ENCODE measurements at places on chromosomes 16 and 17.

- H3K27me3 ChIP-seq, result peaks cover 2% of the 10 kb centered on the region
- no peak for DNase-seq
- H3K4me3 ChIP-seq, result no peak overlapping the region
- no peaks in the 10 kb centered on the region for H3K4me1 ChIP-seq
- no peaks in the 10 kb centered on the region for H3K36me3 ChIP-seq
- no peak overlapping the region for H3K27ac ChIP-seq
These were observed 22.3 kb upstream of the BRD7 start for GRCh38 chr16:50390914-50391716.

DNA sequence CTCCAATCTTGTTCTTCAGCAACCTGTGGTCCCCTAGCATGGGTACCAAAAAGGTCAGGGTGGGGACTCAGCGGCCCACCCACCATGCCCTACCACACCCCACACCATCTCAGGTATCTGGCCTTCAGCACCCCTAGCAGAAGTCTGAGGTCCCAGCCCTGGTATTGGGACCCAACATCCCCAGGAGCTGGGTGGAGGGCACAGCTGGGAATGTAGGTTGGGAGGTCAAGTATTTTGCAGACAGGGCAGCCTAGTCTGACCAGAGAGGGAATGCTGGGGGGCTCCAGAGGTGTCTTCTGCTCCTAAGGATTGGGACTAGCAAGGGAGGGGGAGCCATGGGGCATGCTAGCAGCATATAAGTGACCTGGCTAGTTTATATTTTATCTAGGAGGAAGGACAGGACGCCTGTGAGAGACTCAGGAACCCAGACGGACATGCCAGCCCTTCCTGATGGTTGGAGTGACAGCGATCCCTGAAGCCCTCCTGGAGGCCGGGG, 822 bp upstream of the ADAM11 start:
- DNase-seq, result no peak
- no peaks in the 10 kb centered on the region for H3K36me3 ChIP-seq
- peaks cover 14% of the 10 kb centered on the region for H3K27me3 ChIP-seq
- H3K4me1 ChIP-seq, result no peaks in the 10 kb centered on the region

DNA sequence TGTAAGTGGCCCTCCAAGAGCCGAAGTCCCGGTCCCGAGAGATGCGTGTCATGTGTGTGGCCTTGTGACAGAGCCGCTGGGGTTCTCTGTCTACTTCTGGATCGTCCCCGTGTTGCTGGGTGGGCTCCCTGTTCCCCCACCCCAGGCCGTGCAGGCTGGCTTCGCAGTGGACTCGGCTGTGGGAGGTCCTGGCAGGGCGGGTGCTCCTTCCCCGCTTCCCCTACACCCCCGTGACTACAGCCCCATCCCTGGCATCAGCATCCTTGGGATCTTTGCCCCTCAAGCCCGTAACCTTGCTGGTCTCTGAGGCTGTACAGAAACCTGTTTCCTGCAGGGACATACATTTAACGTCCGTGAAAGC, 136.3 kb downstream of the BANP start:
- no peak for DNase-seq
- peaks cover 6% of the 10 kb centered on the region for H3K27me3 ChIP-seq

DNA sequence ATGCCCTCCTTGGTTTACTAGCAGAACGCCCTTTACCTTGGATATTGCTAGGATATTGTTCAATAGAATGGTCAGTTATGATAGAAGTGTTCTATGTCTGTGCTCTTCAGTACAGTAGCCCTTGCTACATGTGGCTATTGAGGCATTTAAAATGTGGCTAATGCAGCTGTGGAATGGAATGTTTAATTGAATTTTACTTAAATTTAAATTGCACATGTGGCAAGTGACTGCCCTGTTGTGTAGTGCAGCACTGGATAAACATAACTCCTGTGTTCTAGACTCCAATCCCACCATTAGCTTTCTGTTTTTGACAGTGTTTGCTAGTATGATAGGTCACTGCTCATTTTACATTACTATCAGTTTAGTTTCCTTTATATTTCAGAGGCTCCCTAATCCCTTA, 29.9 kb downstream of the RAD51C start:
- peaks cover 8% of the 10 kb centered on the region for H3K36me3 ChIP-seq
- no peak overlapping the region for H3K4me3 ChIP-seq
- no peak overlapping the region for H3K27ac ChIP-seq
- no peaks in the 10 kb centered on the region for H3K27me3 ChIP-seq

DNA sequence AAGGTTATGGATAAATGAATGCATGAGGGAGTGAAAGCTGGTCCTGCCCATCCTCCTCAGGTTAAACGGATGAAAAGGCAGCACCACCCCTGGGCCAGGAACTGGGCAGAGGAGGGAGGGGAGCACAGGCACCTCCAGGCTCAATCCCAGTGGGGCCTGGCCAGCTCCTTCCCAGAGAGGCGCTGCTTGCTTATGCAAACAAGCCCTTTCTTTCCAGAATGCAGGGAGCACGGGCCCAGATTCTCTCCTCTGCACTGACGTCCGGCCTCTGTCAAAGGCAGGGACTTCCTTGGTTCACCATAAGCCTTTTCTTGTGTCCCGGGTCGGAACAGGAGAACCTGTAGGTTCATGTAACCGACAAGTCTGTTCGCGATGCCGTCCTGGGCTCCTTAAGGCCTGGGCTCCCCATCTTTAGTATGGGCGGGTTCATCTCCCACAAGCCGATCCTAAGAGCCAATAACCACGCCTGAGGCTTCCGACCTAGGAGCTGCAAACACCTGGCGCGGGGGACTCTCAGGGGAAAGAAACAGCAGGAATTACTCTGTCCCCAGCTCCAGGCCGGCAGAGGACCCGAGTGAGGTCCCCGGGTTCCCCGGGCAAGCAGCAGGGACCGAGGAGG, 16.3 kb downstream of the ENPP7 start:
- no peaks in the 10 kb centered on the region for H3K36me3 ChIP-seq
- no peak overlapping the region for H3K27ac ChIP-seq
- no peak for DNase-seq
- peaks cover 10% of the 10 kb centered on the region for H3K4me1 ChIP-seq
- H3K27me3 ChIP-seq, result peaks cover 15% of the 10 kb centered on the region

GRCh38 chr17:15289285-15290183, 24.4 kb upstream of the PMP22 start:
- no peak overlapping the region for H3K27ac ChIP-seq
- no peak overlapping the region for H3K4me3 ChIP-seq
- no peaks in the 10 kb centered on the region for H3K36me3 ChIP-seq
- H3K4me1 ChIP-seq, result no peaks in the 10 kb centered on the region

GRCh38 chr17:28573521-28573920, 2.2 kb upstream of the PIGS start:
- H3K4me3 ChIP-seq, result no peak overlapping the region
- H3K27ac ChIP-seq, result no peak overlapping the region
- peaks cover 55% of the 10 kb centered on the region for H3K4me1 ChIP-seq
- H3K27me3 ChIP-seq, result peaks cover 2% of the 10 kb centered on the region
- DNase-seq, result no peak

- H3K27me3 ChIP-seq, result no peaks in the 10 kb centered on the region
- H3K36me3 ChIP-seq, result peaks cover 30% of the 10 kb centered on the region
- H3K27ac ChIP-seq, result peak overlapping the region; percentile 92
- peak overlapping the region; percentile 92 for H3K4me3 ChIP-seq
These were observed 705 bp downstream of the KRABD2 start for GRCh38 chr17:8375738-8376259.

DNA sequence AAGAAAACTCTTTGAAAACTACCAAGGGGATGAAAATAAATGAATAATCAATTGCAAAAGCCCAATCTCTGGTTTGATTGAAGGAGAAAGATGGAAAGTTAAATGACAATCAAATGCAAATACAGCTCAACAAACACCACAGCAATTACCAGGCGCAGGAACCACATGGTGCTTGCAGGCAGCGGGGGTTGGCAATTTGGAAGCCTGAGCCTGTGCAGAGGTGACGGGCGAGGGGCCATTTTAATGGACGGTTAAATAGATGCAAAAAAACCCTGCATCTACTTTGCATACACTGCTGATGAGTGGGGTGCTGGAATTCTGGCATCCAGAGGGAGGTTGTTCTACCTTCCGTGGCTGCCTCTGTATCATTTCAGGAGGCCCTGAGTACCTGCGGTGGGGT, 4.8 kb upstream of the SEZ6 start:
- no peak overlapping the region for H3K27ac ChIP-seq
- no peaks in the 10 kb centered on the region for H3K4me1 ChIP-seq
- H3K4me3 ChIP-seq, result no peak overlapping the region
- no peaks in the 10 kb centered on the region for H3K36me3 ChIP-seq
- peaks cover 18% of the 10 kb centered on the region for H3K27me3 ChIP-seq

GRCh38 chr17:21294321-21295035, 10.0 kb downstream of the MAP2K3 start:
- H3K27me3 ChIP-seq, result peaks cover 32% of the 10 kb centered on the region
- H3K36me3 ChIP-seq, result no peaks in the 10 kb centered on the region
- H3K4me1 ChIP-seq, result peaks cover 62% of the 10 kb centered on the region
- DNase-seq, result no peak
- peak overlapping the region; percentile 63 for H3K27ac ChIP-seq

DNA sequence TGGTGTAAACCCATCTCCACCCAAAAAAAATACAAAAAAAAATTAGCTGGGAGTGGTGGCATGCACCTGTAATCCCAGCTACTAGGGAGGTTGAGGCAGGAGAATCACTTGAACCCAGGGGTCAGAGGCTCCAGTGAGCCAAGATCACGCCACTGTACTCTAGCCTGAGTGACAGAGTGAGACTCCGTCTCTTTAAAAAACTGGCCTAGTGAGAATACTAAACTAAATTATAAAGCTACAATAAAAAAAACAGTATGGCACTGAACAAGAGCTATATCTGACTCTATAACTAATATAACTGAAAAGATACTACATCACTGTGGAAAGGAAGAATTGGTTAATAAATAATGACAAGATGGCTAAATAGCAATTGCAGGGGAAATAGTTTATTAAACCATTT, 6.4 kb downstream of the SMURF2 start:
- no peak overlapping the region for H3K4me3 ChIP-seq
- no peaks in the 10 kb centered on the region for H3K27me3 ChIP-seq
- DNase-seq, result no peak

DNA sequence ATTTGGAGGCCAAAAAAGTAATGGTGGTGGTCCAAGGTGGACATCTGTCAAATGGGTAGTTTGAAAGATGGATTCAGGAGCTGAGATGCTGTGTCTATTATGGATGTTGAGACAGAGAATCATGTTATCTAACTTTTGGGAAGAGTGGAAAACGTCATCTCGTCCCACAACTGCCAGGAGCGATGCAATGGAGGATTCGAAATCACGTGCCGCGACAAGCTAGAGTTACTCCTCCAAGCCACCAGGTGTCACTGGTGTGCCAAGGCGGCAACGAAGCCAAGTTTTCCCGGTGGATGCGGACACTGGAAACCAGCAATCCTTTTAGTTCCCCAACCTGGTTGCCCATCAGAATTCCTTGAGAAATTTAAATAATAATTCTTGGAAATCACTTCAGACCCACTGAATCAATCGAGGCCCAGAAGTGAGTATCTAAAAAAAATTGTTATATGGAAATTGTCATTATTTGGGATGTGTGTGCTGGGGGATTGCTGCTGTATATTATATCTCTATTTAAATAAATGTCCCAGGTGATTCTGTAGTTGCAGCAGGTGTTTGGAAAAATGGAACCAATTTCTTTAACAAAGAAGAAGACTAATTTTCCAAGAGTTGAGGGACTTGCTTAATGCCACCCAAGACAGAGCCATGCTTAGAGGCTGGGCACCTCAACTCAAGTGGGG, 206.1 kb downstream of the HAPSTR1 start:
- H3K36me3 ChIP-seq, result no peaks in the 10 kb centered on the region
- no peaks in the 10 kb centered on the region for H3K4me1 ChIP-seq
- no peak overlapping the region for H3K27ac ChIP-seq

GRCh38 chr16:67129422-67129821, 19.7 kb downstream of the PHAF1 start:
- H3K4me3 ChIP-seq, result no peak overlapping the region
- H3K4me1 ChIP-seq, result no peaks in the 10 kb centered on the region
- H3K27ac ChIP-seq, result no peak overlapping the region
- H3K36me3 ChIP-seq, result peaks cover 8% of the 10 kb centered on the region
- DNase-seq, result no peak
- peaks cover 1% of the 10 kb centered on the region for H3K27me3 ChIP-seq

DNA sequence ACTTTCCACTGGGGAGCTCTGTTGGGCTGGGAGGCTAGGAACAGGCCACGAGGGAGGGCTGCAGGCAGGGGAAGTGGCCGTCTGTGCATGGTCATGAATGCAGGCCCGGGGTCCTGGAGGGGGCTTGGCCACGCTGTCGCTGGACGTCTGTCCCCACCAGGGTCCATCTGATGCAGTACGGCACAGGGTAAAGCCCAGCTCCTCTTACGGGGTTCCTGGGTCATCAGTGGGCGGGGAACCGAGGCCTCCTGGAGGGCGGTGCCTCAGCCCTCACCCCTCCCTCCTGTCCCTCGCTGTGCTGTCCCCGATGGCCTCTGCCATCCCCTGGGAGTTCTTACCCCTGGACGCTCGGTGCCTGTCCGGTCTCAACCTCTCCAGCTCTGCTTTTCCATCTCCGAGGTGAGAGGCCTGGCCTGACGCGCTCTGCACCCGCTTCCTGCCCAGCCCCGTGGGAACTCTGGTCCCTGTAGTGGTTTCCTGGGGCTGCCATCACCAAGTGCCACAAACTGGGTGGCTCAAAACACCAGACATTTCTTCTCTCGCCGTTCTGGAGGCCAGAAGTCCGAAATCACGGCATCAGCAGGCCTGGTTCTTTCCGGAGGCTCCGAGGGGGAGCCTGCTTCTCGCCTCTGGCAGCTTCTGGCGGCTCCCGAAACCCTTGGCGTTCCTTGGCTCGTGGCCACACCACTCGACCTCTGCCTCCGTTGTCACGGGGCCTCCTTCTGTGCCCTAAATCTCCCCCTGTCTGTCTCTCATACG, 182.8 kb downstream of the SEC14L1 start:
- peaks cover 59% of the 10 kb centered on the region for H3K4me1 ChIP-seq
- H3K36me3 ChIP-seq, result no peaks in the 10 kb centered on the region
- peak overlapping the region; percentile 30 for H3K27ac ChIP-seq
- DNase-seq, result peak; percentile 43
- no peaks in the 10 kb centered on the region for H3K27me3 ChIP-seq

GRCh38 chr17:49252148-49252695, 21.6 kb upstream of the PHOSPHO1 start:
- peaks cover 2% of the 10 kb centered on the region for H3K27me3 ChIP-seq
- no peaks in the 10 kb centered on the region for H3K36me3 ChIP-seq
- no peaks in the 10 kb centered on the region for H3K4me1 ChIP-seq
- H3K4me3 ChIP-seq, result no peak overlapping the region
- no peak for DNase-seq
- H3K27ac ChIP-seq, result no peak overlapping the region

GRCh38 chr17:81909966-81910839, 996 bp downstream of the PCYT2 start:
- DNase-seq, result no peak
- no peaks in the 10 kb centered on the region for H3K36me3 ChIP-seq
- H3K27ac ChIP-seq, result peak overlapping the region; percentile 72
- H3K4me1 ChIP-seq, result peaks cover 10% of the 10 kb centered on the region

GRCh38 chr17:1360975-1361374, 39.0 kb downstream of the YWHAE start:
- peaks cover 72% of the 10 kb centered on the region for H3K4me1 ChIP-seq
- H3K27ac ChIP-seq, result peak overlapping the region; percentile 72
- peaks cover 4% of the 10 kb centered on the region for H3K36me3 ChIP-seq
- no peak for DNase-seq
